ENCODE measurements at places on chromosomes 7 and 10.

- DNase-seq, result peak; percentile 11
These were observed 151.8 kb downstream of the TCERG1L start for GRCh38 chr10:131159771-131160170.

GRCh38 chr7:45021604-45022296 is 21.7 kb downstream of the CCM2 start:
- DNase-seq, result no peak

DNA sequence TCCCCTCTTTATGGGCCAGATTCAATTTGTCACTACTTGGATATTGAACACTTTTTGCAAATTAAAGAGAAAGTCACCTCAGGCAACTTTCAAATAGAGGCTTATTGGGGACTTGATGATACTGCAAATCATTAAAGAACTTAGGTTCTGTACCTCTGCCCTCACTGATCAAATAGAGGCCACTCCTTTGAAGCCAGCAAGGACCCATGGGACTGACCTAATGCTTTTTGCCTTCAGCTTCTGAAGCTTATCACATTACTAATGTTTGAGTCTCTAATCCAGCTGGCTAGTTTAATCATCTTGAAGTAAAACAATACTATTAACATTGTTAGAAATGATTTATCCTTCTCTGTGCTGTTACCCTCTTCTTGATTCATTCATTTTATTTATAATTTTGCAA is 93.0 kb upstream of the ZNF800 start:
- no peak for DNase-seq

DNA sequence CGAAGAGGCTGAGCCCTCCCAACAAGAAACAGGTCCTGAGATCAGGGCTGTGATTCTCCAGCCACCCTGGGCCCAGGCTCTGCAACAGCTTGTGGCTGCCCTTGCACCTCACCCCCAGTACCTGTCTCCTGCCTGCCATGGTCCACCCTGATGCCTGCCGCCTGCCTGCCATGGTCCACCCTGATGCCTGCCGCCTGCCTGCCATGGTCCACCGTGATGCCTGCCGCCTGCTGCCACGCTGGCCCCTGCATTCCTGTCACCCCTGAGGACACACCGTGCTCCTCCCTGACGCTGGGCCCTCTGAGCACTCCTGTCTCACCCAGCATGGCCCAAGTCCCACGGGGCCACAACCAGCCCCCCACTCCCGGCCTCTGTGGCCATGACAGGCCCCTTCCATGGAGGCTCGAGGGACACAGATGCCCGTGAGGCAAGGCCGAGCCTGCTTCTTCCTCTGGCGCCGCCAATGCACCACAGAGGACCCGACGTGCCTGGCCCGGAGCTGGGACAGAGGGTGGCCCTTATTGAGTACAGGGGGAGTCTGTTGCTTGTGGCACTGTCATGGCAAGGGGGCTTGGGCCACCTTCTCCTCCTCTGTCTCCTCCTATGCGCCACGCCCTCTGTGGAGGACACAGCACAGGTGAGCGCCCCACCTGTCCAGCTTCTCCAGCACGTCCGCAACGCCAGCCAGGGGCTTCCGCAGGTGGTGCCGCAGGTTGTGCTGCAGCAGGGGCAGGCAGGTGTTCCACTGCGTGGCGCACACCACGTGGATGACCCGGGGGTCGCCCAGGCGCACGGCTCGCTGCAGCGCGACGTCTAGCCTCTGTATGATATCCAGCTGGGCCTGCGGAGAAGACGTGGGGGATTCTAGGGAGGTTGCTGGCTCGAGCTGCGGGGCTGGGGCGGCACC is 18.1 kb downstream of the CFAP46 start:
- no peak for DNase-seq

DNA sequence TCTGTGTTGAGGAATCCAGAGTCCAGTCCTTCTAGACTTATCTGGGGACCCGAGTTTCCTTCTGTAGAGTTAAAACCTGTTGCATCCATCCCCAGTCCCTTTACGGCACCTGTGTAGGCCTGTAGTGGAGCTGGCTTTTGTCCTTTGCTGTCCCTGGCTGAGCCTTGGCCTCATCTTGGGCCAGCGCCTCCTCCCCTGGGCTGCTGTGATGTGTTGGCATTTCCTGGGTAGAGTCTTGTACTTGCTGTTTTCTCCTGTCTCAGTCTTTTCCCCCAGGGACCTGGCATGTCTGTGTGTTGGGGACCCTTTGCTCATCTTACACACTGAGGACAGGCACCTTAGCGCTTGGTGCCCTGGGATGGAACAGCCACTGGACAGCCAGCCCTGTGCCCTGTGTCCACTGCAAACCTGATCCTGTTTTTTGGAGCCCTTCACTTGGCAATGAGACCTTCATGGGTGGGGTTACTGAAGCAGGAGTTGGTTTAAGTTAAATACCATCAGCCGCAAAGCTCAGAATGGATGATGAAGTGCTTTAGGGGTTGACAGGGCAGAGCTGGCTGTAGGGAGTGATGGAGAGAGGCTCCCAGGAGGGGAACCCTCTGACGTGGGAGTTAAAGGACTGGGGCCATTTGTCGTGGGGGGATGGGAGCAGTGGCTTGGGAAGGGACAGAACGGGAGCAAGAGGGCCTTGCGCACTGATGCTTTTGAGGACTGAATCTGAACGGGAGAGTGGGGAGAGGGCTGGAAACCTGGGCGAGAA is 50.9 kb downstream of the CUX1 start:
- DNase-seq, result no peak

DNA sequence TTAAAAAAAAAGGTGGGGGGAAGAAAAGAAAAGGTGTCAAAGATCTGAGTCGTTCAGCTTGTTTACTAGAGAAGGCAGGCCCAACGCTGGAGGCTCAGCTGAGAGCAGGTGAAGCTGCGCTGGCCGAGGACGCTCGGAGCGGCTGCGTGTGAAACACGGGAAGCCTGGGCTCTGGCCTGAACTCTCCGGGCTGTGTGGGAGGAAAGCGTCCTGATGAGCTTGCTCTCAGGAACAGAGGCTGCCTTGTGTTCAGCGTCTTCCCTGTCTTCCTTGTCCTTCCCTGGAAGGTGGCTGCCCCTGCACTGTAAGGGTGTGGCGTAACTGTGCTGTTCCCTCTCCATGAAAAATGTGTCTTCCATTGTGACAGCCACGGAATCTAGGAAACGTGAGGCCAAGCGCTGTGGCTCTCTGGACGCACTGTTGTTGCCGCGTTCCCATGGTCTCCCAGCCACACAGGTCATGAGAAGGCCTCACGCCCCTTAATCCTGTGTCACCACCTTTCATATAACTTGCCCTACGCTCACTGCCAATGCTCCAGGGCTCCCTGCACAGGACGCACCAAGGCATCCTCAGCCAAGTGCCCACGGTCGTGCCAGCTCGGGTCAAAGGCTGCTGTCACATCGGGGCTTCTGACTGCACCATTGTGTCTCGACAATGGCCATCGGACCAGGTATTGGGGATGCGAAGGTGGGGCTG is 15.8 kb downstream of the IL15RA start:
- DNase-seq, result no peak

GRCh38 chr7:155793720-155794119 is 18.5 kb downstream of the SHH start:
- no peak for DNase-seq

GRCh38 chr7:15561835-15562234 is at the start of gene AGMO:
TSS of gene AGMO (minus strand) at chr7:15562015.
- no peak for DNase-seq

GRCh38 chr10:65911151-65911835 is 1014.5 kb upstream of the LRRTM3 start:
- DNase-seq, result no peak

DNA sequence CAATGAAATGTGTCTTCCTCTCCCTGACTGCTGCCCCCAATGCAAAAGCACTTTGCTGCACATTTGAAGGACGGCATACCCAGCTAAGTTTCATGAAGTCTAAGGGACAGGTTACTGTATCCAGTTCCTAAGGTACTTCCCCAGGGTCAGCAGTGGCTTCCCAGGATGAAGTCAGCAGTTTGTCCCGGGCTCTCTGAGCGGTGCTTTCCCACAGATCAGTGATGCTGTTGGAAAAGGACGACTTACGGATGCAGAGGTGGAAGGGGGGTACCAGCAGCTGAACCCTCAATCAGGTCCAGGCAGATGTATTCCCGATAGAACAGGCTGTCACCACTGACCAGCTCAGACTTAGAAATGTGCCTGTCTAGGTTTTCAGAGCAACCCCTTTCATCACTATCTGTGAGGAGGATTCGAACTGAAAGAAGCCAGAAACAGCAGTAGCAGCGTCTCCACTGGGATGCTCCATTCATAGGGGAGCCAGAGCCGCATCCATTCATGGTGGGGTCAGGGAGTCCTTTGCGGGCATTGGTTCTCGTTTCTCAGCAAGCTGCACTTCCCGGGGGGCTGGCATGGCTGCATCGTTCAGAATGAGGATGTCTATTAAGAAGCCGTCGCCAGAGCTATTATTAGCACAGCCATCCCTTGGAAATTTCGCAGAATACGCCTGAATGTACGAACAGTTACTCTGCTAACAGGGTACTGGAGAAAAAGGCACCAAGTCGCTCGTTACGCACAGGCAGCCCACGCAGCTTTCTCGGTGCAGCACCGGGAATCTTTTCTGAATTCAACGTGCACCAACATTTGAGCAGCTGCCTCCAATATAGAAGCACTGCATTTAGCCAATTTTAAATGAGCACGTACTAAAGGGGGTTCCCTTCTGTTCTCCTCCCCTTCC is 303.7 kb downstream of the PRPF18 start:
- DNase-seq, result no peak

DNA sequence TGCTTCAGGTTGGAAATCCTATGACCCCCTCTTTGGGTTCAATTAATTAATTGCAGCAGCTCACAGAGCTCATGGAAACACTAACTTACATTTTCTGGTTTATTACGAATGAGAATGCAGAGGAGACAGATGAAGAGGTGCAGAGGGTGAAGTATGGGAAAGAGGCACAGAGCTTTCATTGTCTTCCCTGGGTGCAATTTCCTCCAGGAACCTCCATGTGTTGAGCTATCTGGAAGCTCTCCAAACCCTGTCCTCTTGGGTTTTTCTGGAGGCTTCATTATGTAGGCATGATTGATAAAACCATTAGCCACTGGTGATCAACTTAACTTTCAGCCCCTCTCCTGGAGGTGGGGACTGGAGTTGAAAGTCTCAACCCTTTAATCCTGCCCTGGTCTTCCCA is 133.0 kb upstream of the AUTS2 start:
- DNase-seq, result no peak

Measured in NCI-H2029 treated with DMSO at 0.1 percent for 48 hours (cell line).